ENCODE measurements at places on chromosomes 6 and 20. TPM values are rescaled to one million over a fixed set of nuclear protein-coding genes. Genes with fewer than 3 reads are reported as not detected.

DNA sequence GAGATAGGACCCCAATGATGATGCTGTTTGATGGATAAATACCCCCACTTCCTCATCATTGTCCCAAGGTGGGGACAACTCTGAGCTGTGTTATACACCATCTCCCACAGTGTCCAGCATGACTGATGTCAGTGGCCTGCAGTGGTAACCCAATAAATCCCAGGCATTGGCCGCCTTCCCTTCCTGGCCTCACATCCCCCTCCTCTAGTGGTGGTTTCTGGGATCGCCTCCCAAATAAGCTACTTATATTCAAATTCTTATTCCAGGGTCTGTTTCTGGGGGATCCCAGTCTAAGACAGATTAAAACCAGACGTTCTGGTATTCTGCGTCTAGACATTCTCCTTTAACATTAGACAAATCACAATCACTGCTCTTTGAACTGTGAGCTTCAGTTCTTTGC lies 90.6 kb downstream of the SCP2D1 start:
- no peak overlapping the region for H3K27ac ChIP-seq
- no peaks in the 10 kb centered on the region for H3K36me3 ChIP-seq
- no peak overlapping the region for H3K4me3 ChIP-seq
- H3K27me3 ChIP-seq: no peaks in the 10 kb centered on the region

Gene SMPDL3A
- total RNA-seq: 21.7 TPM

DNA sequence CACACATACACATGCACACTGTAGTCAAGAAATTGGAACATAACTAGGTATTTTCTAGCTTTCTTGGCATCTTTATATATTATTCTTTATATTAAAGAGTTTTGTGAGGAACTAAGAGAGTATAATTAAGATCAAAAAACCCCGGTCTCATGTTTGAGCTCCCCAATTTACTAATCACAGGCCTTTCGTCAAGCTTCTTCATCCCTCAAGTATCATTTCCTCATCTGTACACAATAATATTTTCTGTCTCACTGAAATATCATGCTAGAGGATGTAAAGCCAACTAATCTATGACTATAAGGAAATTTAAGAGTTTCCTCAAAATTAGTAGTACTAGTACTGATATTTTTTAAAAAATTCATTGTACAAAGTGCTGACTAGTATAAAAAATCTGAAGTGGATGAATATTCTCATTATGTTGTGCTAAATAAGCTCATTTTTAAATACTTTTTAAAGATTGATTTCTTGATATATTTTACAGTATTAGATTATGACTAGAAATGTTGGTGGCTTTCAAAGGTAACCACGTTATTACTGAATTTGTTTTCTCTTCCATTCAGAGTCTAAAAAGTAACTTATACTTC lies 28.0 kb downstream of the PEX3 start:
- peaks cover 1% of the 10 kb centered on the region for H3K36me3 ChIP-seq
- DNase-seq: no peak
- no peaks in the 10 kb centered on the region for H3K4me1 ChIP-seq
- H3K4me3 ChIP-seq: no peak overlapping the region
- no peaks in the 10 kb centered on the region for H3K27me3 ChIP-seq
- no peak overlapping the region for H3K27ac ChIP-seq

GRCh38 chr20:35252037-35252461 lies 25.6 kb downstream of the MMP24 start:
- no peak overlapping the region for H3K27ac ChIP-seq
- DNase-seq: no peak
- H3K27me3 ChIP-seq: no peaks in the 10 kb centered on the region
- peaks cover 4% of the 10 kb centered on the region for H3K4me1 ChIP-seq
- H3K4me3 ChIP-seq: no peak overlapping the region

GRCh38 chr20:43535370-43536004 lies 23.3 kb upstream of the SGK2 start:
- no peak for DNase-seq
- H3K4me3 ChIP-seq: no peak overlapping the region
- H3K36me3 ChIP-seq: no peaks in the 10 kb centered on the region
- peaks cover 12% of the 10 kb centered on the region for H3K4me1 ChIP-seq
- H3K27me3 ChIP-seq: no peaks in the 10 kb centered on the region

DNA sequence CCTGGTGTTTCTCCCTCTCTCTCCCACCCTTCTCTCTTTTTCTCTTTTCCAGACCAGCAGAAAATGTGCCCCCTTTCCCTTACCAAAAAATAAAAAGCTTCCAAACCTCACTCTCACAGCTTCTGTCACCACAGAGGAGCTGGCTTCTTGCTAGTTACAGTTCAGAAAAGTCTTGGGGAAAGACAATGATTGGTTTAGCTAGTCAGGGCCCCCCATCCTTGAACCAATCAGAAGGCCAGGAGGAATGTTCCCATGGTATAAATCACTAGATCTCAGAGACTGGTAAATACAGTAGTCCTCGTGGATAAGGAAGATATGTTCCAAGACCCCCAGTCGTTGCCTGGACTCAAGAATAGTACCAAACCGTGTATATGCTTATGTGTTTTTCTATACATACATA lies 231.1 kb upstream of the TAB2 start:
- no peaks in the 10 kb centered on the region for H3K36me3 ChIP-seq
- DNase-seq: no peak
- no peaks in the 10 kb centered on the region for H3K27me3 ChIP-seq
- no peaks in the 10 kb centered on the region for H3K4me1 ChIP-seq
- no peak overlapping the region for H3K27ac ChIP-seq
- H3K4me3 ChIP-seq: no peak overlapping the region

DNA sequence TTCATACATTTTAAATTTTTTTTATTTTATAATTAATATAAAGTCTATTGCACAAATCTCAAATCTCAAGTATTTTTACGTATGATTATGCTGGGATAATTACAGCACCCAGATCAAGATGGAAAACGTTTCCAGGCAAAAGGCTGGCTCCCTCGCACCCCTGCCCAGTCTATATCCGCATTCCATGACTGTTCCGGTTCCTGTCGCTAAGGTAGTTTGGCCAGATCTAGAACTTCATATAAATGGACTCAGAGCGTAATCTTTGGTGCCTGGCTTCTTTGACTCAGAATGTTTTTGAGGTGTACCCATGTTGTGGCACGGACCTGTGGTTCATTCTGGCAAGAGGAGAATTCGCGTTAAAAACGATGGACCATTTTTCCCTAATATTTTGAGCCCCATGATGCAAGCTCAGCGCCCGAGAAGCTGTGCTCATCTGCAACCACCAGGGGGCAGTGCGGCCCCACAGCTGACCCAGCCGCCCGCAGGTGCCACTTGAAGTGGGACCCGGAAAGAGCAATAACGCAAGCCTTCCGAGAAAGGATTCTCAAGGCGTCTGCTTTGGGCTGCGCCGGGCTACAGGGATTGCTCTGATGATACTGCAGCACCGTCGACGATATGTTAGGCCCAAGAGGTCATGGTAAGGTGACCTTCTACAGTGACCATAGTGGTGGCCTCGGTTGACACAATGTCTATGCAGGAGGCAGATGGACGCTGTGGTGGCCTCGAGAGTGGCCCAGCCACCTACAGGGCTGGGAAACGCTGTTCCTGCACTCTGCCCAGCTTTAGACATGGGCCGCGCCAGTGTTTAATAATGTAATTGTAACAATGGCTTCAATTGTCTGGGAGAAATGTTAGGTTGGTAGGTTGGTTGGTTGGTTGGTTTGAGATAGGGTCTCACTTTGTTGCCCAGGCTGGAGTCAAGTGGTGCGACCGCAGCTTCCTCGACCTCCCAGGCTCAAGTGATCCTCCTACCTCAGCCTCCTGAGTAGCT lies 160.1 kb downstream of the ZMYND8 start:
- H3K4me1 ChIP-seq: peaks cover 25% of the 10 kb centered on the region
- no peaks in the 10 kb centered on the region for H3K36me3 ChIP-seq
- H3K4me3 ChIP-seq: no peak overlapping the region
- DNase-seq: peak; percentile 90
- H3K27me3 ChIP-seq: no peaks in the 10 kb centered on the region
- peak overlapping the region; percentile 44 for H3K27ac ChIP-seq

Gene LPA
- total RNA-seq: not detected

DNA sequence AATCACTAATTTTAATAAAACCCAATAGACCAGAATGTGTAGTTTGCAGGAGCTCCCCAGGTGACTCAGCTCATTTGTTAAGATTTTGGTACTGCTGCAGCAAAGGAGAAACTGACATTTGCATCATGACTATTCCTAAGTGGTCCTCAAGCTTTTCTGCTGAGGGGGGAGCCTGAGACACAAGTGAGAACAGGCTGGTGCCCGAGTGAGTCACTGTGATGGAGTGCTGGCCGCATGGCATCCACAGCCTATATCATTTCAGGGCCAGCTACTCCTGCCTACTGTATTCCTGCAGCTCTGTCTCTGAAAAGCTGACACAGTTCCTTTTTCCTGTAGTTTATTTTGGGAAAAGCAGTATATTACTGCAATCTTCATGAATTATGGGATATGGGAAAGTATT lies 113.7 kb upstream of the ENPP5 start:
- H3K4me3 ChIP-seq: no peak overlapping the region
- no peaks in the 10 kb centered on the region for H3K4me1 ChIP-seq
- H3K27ac ChIP-seq: no peak overlapping the region
- H3K36me3 ChIP-seq: no peaks in the 10 kb centered on the region

DNA sequence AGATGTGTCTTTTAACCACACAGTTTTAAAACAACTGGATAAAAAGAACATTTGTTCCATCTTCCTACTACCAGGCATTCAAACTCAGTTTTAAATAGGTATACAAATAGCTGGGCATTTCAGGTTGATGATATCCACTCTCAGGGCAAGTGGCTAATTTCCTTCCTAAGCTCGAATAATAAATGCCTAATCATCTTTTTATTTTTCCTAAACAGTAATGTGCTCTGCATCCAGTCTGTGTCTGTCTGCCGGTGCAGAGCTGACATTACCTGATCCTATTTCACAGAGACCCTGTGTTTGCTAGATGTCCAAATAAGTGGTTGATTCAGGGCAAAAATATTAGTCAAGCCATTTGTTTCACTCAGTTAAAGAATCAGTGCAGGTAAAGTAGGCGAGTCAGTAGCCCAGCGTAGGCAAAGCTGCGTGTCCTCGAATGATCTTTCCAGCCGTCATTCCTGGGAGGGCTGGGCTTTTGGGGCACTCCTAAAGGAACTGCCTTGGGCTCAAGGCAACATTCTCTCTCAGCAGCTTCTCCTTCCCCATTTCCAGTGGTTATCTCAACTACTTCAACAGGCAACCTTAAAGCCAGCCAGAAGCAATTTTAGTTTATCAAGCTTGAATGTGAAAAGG lies 74.2 kb upstream of the BMP2 start:
- H3K4me1 ChIP-seq: peaks cover 62% of the 10 kb centered on the region
- H3K27ac ChIP-seq: peak overlapping the region; percentile 99
- DNase-seq: peak; percentile 45
- H3K4me3 ChIP-seq: no peak overlapping the region

Gene FAM162B
- not detected for total RNA-seq

DNA sequence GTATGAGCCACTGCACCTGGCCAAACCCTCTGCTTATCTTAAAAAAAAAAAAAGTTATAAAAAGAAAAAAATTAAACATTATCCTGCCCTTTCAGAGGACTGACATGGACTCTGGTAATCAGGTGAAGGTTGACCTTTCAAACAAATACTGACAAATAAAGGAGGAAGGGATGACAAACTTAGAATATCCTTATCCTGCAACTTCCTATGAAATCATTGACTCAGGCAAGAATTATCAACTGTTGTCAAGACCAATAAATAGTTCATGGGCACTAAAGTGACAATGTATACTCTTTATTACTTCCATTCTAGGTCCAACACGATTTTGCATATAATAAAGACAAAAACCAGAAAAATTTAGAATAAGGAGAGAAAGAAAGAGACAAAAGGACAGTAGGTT lies 117.9 kb downstream of the KIF16B start:
- no peaks in the 10 kb centered on the region for H3K27me3 ChIP-seq
- DNase-seq: no peak
- H3K36me3 ChIP-seq: no peaks in the 10 kb centered on the region
- H3K27ac ChIP-seq: no peak overlapping the region
- no peak overlapping the region for H3K4me3 ChIP-seq

DNA sequence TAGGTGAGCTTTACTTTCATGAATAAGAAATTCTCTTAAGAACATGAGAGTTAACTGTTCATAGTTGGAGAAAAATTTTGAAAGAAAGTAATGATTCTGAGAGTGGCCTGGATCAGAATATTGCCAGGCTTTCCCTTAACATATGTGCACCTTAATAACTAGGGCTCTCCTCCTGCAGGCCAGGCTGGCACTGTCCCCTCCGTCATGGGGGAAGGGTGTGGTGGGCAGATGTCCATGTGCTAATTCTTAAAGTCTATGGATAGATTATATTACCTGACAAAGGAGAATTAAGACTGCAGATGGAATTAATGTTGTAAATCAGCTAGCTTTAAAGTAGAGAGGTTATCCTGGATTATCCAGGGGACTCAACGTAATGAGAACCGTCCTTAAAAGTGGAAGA lies 10.9 kb upstream of the KLHL32 start:
- H3K27me3 ChIP-seq: no peaks in the 10 kb centered on the region
- H3K27ac ChIP-seq: no peak overlapping the region
- H3K4me1 ChIP-seq: no peaks in the 10 kb centered on the region

- no peak overlapping the region for H3K27ac ChIP-seq
- no peaks in the 10 kb centered on the region for H3K27me3 ChIP-seq
- H3K4me3 ChIP-seq: no peak overlapping the region
- H3K4me1 ChIP-seq: no peaks in the 10 kb centered on the region
- no peaks in the 10 kb centered on the region for H3K36me3 ChIP-seq
- no peak for DNase-seq
Measured at GRCh38 chr6:505374-505773, 113.8 kb downstream of the IRF4 start.

- no peak overlapping the region for H3K27ac ChIP-seq
- DNase-seq: peak; percentile 72
- H3K4me1 ChIP-seq: peaks cover 7% of the 10 kb centered on the region
- no peak overlapping the region for H3K4me3 ChIP-seq
- H3K27me3 ChIP-seq: no peaks in the 10 kb centered on the region
Measured at GRCh38 chr6:35415065-35415891, 36.9 kb upstream of the FANCE start.

DNA sequence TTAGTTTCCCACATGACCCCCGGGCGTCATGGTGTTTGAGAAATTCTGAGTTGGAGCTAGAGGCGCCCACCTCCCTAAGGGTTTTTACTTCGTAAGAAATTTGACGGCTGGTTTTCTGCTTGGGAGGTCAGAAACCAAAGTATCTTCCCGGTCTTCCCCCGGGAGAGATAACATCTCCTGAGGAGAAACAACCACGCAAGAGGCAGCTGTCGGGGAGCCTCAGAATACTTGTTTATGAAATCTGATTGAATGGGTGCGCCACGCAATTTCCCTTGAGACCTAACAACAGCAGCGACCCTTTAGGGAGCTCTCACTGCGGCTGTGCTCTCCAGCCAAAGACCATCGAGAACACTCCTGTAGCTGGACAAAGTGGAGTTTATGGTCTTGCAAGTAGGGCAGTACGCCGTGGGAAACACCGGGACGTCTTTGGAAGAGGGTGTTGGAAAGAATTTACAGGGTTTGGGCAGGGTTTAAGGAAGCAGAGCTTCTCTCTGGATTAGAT lies 608 bp upstream of the EIF2S2 start:
- H3K27me3 ChIP-seq: no peaks in the 10 kb centered on the region
- peaks cover 8% of the 10 kb centered on the region for H3K4me1 ChIP-seq
- H3K36me3 ChIP-seq: peaks cover 6% of the 10 kb centered on the region
- peak overlapping the region; percentile 42 for H3K4me3 ChIP-seq

- H3K27ac ChIP-seq: no peak overlapping the region
- no peak for DNase-seq
- H3K4me1 ChIP-seq: no peaks in the 10 kb centered on the region
Measured at GRCh38 chr20:11395581-11395980, 522.1 kb upstream of the BTBD3 start.

Measured in Caco-2 (cell line).